ENCODE measurements at places on chromosomes 6 and 20.

DNA sequence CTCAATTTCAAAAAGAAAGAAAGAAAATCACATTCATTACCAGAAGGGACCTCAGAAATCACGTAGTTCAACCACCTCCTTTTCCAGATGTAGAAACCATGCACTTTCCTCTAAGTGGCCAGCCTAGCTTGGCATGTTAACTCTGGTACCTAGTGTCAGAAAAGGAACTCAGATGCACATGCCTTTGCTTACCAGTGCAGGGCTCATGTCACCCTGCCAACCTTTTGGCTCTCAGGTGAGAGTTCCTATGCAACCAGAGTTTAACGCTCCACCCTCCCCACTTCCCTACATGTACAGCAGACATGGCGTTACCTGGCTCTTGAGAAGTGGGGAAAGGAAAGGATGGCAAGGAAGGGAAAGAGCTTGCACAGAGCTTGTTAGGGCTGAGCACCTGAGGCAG lies 16.3 kb upstream of the IL17F start:
- no peak for DNase-seq

- peak; percentile 8 for DNase-seq
Observed at GRCh38 chr6:134317471-134318131, at the start of gene SGK1. SGK1 (minus strand) TSS chr6:134318112; CDS start chr6:134317460, 652 bp downstream.

DNA sequence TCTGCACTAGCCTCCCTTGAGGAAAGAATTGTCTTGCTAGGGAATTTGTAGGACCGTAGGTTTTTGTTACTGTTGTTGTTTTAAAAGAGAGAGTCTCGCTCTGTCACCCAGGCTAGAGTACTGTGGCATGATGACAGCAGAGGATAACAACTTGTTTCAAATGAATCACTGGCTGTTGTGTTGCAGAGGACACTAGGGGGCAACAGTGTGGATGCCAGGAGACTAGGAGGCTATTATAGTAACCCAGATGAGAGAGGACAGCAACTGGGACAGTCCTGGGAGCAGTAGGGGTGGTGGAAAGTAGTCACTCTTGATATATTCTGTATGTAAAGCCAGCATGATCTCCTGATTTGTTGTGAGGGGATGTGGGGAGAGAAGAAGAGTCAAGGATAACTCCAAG lies 41.8 kb upstream of the LAMA4 start:
- no peak for DNase-seq

DNA sequence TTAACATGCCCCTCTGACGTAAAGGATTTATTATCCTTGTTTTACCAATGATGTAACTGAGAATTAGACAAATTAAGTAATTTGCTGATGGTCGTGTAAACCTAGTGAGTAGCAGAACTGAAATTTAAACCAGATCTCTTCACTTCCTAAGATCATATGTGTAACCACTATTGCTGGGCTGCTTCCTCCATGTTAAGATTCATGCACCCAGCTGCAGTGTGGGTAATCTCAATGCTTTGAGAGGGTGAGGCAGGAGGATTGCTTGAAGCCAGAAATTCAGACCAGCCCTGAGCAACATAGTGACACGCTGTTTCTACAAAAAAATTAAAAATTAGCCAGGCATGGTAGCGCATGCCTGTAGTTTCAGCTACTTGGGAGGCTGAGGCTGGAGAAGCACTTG lies 97.9 kb downstream of the L3MBTL3 start:
- no peak for DNase-seq

GRCh38 chr6:156866220-156867015 lies 89.2 kb downstream of the ARID1B start:
- no peak for DNase-seq

GRCh38 chr6:34816635-34817301 lies 24.9 kb downstream of the BLTP3A start:
- DNase-seq, result no peak

DNA sequence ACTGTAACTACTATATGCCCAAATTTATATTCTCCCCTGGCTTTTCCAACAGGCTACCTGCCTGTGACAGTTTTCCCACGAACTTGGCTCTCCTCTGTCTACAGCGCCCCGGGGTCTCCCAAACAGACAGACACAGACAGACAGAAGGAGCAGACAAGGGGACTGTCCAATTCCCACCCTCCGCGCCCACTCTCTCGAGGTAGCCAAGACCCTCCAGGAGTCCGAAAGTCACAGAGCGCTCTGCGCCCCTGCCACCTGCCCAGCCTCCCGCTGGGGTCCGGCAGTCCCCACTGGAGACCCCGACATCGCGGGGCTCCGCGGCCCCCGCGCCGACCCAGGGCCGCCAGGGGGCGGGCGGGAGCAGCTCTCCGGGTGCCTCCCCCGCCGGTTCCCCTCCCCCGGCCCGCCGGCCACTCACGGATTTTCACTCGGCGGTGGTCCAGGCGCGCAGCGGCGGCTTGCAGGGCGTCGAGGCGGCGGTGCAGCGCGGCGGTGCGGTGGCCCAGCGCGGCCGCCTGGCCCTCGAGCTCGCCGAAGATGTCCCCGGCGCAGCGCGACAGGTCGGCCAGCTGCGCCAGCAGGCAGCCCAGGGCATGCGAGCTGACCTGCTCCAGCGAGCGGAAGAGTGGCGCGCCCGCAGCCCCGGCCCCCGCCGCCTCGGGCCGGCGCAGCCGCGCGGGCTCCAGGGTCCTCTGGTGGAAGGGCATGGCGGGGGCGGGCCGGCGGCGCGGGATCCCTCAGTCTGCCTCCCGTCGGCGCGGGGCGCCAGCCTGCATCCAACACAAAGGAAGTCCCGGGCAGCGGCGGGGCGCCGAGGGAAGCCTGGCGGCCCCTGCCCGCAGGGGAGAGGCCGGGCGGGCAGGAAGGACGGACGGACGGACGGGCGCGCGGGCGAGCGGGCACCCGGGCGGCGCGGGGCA lies 81.3 kb upstream of the CCDC28A start:
- DNase-seq, result no peak

- DNase-seq, result no peak
Observed at GRCh38 chr6:6131492-6132109, 124.9 kb upstream of the NRN1 start.

DNA sequence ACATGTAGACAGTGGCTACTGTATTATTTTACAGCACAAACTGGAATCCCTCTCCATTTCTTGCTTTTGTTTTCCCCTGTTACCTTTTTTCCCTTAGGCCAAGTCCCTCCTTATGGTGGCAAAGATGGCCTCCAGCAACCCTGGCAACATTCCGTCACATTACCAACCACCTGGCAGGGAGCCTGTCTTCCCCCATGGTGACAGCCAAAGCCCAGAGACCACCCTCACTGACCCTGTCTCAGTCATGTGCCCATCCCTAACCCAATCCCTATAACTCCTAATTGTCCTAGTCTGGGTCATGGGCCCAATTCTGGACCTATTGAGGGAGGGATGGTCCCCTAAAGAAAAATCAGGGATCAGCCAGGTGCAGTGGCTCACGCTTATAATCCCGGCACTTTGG lies 27.6 kb downstream of the PARD6B start:
- DNase-seq, result no peak

DNA sequence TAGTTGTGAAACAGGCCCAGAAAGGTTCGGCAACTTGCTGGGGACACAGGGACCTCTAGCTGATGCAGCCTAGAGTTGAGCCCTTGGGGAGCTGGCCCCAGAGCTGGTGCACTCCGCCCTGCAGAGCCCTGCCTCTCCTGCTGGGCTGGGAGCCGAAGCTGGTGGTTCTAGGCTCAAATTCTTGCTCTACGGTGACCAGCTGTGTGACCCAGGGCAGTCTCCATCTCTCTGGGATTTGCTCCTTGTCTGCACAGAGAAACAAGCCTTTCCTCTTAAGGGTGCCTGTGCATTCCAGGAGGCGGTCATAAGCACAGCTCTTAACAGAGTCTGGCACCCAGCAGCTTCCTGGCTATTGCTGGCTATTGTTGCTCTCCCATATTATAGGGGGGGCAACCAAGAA lies 47.4 kb downstream of the RBM38 start:
- DNase-seq, result no peak

GRCh38 chr6:143772116-143773086 lies 70.7 kb upstream of the LTV1 start:
- DNase-seq, result no peak

DNA sequence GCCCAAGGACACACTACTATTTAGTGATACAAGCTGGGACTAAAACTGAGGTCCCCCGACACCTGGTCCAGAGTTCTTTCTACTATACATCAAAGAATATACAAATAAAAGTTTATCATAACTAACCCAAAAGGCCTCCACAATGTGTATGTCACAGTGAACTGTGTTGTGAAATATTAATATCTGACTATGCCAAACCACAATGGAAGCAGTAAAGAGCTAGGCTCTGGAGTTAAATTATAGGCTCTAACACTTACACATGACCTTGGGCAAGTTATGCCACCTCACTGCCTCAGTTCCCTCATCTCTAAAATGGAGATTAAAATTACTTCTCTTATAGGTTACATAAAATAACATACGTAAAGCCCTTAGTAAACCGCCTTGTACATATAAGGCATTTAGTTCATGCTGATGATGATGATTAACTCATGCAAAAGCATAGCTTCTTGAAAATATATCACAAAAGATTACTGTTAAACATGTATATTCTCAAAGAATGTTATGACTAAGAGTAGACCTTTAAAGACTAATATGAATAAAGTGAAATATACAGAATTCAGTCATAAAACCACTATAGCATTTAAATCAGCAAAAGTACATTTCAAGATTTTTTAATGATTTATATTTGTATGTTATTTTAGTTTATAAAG lies 5.7 kb downstream of the SUPT3H start:
- DNase-seq, result no peak

DNA sequence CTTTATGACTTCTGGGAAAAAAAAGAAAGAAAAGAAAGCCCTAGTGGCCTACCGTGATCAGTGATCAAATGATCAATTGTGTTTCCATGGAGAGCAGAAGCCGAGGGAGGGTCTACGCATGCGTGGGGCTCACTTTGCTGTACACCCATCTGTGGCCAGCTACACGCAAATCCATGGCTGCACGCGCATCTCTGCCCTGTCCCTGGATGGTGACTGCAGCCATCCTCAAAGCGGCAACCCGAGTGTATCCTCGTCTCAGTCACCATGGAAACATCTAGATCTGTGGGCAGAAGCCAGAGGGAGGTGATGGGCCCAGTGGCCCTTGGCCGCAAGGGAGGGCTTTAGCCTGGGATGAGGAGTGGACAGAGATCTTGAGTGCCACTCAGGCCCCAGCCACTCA lies 785 bp upstream of the ULBP3 start:
- peak; percentile 48 for DNase-seq

- no peak for DNase-seq
Observed at GRCh38 chr20:19741924-19742323, 16.1 kb upstream of the RIN2 start.

GRCh38 chr20:23669327-23669726 lies 19.5 kb downstream of the CST4 start:
- DNase-seq, result no peak

DNA sequence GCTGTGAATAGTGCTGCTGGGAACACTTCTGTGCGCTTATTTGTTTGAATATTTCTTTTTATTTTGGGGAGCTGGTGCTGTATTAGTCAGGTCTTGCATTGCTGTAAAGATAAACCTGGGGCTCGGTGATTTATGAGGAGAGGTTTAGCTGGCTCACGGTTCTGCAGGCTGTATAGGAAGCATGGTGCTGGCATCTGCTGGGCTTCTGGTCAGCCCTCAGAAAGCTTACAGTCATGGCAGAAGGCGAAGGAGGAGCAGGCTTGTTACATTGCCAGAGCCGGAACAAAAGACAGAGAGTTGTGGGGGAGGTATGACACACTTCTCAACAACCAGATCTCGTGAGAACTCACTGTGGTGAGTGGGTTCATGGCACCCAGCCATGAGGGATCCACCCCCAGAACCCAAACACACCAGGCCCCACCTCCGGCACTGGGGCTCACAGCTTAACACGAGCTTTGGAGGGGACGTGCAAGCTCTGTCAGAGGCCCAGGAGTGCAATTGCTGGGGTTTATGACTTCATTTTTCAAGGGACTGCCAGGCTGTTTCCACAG lies 68.8 kb upstream of the GATA5 start:
- DNase-seq, result no peak

DNA sequence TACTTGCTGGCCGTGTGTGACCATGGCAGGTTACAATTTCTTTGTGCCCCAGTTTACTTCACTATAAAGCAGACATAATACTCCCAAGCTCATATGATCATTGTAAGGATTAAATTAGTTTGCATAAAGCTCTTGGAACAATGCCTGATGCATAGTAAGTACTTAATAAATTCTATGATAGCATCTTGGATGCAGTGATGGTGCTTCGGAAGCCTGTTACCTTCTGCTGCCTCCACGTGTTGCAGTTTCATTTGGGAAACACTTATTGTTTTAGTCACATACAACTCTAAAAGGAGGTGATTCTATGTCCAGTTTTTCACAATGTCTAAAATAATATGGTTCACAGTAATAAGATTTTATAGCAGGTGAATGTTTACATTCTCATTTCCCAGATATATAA lies 343.9 kb downstream of the NRN1 start:
- peak; percentile 3 for DNase-seq

DNA sequence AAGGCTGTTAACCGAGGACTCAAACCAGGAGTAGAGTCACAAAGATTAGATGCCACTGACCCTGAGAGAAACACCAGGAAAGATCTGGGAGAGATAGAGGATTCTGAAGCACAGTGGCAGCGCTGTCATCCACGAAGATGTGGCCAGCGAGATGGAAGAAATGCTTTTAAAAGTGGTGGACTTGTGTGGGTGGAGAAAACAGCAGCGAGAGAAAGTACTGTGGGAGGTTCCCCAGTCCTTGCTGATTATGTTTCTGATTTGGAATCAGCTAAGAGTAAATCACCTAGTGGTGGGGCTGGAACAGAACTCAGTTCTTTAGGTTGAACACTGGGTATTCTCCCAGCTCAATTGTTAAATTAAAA lies 435 bp upstream of the ZNF322 start:
- DNase-seq, result no peak

- DNase-seq, result no peak
Observed at GRCh38 chr6:44474643-44475042, 87.1 kb downstream of the CDC5L start.

DNA sequence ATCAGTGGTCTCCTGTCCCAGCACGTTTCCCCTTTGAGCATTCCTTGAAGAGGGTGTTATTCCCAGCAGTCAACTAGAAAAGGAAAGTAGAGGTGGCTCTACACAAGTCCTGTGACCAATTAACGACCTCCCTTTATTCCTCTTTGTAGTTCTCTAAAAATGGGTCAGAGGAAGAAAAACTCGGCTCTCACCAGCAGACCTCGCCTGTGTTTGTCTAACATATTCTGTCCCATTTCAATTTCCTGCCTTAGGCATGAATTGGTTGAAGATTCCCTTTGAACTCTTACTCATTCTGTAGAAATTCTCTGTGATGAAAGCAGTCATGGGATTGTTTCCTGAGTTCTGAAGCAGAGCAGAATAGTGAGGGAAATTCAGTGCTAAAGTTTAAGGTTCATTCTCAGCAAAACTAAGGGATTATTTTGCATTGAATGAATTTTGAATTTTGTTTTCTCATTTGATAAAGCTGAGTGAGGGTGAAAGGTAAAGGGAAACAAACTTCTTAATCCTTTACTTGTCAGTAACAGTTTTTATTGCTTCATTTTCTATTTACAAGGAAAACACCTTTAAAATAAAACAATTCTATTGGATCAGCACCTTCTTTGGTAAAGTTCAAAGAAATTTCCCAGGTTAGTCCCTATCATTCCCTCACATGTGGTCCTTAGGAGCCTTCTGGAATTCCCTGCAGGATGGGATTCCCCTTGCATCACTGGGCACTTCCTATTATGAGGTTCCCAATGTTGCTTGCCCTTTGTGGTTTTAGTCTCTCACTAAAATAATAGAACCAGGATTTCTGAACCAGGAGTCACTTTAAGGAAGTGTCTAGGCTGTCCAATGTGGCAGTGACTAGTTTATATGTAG lies 105.8 kb downstream of the SLX4IP start:
- no peak for DNase-seq

Measured in NCI-H524 treated with DMSO at 0.1 percent for 48 hours (cell line).